Hematopoietic multipotent progenitor cell treated with erythropoietin and hydrocortisone succinate and interleukin-3 and kit ligand, for 8 days (in vitro differentiated cells): ENCODE measurements at places on chromosomes 16 and 17.

DNA sequence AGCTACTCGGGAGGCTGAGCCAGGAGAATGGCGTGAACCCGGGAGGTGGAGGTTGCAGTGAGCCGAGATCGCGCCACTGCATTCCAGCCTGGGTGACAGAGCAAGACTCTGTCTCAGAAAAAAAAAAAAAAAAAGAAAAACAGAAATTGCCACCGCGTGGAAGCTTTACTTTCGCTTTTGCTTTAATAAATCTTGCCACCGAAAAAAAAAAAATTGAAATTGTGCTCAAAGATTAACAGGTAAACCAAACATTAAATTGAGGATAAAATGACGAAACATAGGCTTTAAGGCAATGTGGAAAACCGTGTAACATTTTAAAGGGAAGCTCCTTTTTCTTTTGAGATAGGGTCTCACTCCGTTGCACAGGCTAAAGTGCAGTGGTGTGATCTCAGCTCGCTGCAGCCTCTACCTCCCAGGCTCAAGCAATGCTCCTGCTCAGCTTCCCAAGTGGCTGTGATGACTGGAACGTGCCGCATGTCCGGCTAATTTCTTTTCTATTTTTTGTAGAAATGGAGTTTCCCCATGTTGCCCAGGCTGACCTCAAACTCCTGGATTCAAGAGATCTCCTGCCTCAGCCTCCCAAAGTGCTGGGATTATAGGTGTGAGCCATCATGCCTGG lies 40.1 kb downstream of the ZNF276 start:
- no peak for DNase-seq

DNA sequence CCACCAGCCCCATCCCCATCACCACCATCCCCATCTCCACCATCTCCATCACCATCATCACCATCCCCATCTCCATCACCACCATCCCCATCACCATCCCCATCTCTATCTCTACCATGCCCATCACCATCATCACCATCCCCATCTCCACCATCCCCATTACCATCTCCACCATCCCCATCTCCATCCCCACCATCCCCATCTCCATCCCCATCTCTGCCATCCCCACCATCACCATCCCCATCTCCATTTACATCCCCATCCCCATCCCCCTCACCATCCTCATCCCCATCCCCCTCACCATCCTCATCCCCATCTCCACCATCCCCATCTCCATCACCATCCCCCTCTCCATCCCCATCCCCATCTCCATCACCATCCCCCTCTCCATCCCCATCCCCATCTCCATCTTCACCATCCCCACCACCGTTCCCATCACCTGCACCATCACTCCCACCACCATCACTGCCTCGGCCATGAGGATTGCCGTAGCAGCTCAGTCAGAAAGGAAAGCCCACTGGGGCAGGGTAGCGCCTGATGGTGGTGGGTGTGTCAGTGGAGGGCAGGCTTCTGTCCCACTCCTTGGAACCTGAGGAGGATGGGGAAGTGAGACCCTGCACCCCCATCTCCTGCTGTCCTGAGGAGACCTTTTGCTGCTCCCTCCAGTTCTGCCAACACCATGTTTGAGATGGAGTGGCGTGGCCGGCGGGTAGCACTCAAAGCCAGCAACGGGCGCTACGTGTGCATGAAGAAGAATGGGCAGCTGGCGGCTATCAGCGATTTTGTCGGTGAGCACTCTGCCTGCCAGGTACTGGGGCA lies 7.5 kb downstream of the FSCN2 start:
- DNase-seq, result no peak

GRCh38 chr17:56057869-56058268 lies 95.4 kb upstream of the ANKFN1 start:
- no peak for DNase-seq

- DNase-seq, result no peak
Observed at GRCh38 chr17:28598389-28598788, 436 bp downstream of the SPAG5 start.

DNA sequence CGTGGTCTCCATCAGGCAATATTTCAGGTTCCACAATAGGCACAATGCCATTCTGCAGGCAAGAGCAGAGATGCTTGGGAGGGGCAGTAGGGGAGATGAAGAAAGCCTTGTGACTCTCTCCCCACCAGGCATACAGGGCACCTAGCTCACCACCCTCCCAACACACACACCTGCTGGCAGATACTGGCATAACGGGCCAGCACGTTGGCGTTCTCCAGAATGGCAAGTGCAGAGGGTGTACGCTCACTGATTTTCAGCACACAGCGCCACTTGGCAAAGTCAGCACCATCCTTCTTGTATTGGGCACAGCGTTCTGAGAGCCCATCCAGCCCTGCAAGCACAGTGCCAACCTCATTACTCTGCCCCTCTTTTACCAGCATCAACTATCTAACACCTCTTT lies 2.2 kb downstream of the ALDOC start:
- DNase-seq, result peak; percentile 9

DNA sequence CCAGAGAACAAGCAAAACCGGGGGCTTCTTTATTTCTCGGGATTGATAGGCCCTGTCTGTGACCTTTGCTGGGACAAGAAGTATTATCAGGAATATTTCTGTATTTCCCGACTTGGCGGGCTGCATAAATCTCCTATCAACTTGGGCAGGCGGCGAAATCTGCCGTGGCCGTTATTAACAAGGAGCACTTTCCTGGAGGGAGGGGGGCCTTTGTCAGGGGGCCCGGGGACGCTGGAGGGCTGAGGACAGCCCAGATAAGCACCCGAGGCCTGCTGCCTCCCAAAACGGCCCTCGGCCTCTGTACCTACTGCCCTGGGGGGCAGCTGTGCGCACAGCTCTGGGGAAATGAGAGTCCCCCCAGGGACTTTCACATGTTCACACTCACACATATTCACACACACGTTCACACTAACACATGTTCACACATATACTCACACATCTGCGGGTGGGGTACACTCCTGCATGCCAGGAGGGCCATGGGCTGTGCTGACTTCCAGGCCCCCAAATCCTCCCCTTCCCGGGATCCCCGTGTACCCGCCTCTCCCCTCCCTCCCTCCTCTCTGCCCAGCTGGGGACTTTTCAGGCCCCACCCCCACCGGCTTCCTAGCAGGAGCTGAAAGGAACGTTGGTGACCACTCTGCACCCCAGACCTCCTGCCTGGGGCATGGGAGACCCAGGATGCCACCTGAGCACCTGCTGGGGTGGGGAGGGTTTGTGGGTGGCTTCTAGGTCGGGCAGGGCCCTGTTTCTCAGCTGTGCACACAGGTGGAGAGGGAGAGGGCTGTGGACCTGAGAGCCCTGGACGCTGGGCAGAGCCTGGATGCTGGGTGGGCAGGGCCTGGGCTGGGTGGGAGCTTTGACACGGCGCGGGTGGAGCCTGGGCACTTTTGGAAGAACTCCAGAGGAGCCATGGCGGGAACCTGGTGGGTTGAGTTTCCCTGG lies 24.3 kb upstream of the GSE1 start:
- DNase-seq, result peak; percentile 81

DNA sequence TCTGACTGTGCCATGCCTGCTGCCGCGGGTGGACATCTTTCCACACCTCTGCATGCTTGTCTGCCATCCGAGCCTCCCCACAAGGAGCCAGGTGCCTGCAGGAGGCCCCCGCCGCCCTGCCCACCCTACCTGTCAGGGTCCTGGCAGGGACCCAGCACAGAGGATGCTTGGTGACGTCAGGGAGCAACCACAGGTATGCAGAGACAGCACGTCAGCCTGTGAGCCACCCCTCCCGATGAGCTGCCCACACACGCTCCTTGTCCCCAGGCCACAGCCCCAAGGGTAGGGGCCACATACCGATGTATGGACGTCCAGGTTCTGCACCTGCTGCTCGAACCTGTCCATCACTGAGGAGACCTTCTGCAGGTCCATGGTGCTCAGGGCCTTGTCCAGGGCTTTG lies 10.6 kb downstream of the CHMP1A start:
- no peak for DNase-seq

GRCh38 chr17:17295141-17295540 lies 8.0 kb upstream of the NT5M start:
- DNase-seq, result no peak

GRCh38 chr16:64211331-64211730 lies 910.5 kb downstream of the CDH11 start:
- no peak for DNase-seq

DNA sequence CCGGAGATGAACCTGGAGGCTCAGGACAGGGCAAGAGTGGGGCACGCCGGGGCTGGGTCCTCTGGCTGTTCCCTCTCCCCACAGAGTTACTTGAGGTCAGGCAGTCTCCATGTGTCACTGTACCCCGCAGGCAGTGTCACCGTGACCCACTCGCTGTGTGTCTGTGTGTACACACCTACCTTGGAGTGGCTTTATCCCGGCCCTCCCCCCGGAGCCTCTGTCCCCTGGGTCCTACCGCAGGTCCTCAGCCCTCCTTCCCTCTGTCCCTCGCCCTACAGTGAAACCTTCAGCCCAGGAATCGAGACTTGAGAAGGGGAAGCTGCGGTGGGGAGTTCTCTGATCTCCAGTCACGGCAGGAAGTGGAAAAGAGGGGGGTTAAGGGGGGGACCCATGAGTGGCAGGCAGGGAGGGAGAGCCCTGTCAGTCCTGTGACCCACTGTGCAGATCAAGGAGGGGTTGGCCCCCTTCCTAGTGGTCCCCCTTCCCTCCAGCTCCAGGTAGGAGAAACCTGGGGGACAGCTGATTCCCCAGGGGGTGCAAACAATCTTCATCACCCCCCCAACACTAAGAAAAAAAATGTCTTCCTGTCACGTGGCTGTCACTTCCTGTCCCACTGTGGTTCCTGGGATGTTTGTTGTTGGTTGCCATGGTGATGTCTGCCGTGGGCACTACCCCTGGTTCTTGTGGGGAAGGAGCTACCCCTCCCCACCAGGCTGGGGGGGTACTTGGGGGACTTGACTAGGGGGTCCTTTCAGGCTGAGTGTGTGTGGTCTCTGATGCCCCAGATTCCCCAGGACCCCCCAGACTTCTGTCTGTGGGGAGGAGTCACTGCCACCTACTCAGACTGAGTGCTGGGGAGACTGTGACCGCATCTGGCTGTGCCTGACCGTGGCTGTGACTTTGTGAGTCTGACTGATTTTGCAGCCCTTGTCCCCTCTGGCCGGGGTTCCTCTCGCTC lies 13.7 kb downstream of the RARA start:
- DNase-seq, result peak; percentile 88

DNA sequence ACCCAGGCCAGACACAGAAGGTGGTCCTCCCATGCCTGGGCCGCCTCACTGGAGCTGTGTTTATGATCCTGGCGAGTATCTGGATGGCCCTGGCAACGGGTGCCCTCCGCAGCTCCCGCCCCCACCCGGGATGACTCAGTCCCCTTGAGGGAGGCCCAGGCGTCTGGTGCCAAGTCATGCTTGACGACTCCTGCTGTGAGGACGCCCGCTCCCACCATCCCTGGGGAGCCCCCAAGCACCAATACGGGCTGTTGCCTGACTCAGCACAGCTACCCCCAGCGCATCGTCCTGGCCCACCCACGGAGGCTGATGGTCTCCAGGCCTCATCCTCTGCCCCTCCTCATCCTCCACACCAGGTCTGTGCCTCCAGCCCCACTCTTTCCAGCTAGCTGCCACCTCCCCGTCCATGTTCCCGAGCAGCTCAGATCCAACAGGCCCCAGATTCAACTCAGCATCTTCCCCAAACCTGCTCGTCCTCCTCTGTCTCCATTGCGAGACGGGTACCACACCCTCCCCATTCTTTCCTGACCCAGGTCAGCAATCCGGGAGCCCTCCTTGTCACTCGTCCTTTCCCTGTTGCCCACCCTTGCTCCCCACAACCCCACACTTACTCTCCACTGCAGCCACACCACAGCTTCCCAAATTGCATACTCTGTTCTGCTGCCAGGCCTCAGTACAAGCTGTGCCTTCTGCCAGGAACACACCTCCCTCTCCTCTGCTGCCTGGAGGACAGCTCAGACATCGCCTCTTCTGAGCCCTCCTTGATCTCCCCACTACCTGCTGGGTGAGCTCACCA lies 2.6 kb downstream of the CAMKK1 start:
- peak; percentile 32 for DNase-seq

- no peak for DNase-seq
Observed at GRCh38 chr16:29683543-29684090, 4.6 kb downstream of the QPRT start.

GRCh38 chr17:76474238-76474637 lies 6.8 kb downstream of the AANAT start:
- DNase-seq, result no peak

DNA sequence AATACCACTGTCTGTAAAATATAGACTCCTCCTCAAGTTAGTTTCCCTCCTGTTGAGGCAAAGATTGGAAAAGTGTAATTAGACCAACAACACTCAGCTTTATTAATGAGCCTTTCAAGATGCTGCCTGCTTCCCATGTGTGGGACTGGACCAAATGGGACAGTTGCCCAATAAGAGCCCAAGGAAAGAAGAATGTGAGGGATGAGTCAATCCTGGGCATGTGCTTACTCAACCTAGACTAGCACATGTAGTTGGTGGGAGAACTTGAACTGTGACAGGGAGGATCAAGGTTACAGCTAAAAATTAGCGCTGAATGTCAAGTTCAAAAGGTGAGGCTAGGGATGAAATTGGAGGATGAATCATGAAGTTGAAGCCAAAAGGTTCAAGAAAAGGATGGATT lies 435.5 kb downstream of the CA10 start:
- DNase-seq, result no peak

DNA sequence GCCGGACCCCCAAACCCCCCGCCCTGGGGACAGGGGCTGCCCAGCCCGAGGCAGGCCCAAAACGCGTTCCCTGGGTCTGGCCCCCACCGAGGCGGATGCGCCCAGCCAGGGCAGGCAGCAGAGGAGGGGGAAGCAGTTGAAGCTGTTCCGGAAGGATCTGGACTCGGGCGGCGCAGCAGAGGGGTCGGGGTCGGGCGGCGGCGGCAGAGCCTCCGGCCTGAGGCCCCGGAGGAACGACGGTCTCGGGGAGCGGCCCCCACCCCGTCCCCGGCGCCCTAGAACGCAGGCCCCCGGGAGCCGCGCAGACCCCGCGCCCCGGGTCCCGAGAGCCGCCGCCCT lies 22.9 kb upstream of the ZFPM1 start:
- no peak for DNase-seq

- DNase-seq, result no peak
Observed at GRCh38 chr17:75592348-75593020, 4.9 kb downstream of the MYO15B start.

DNA sequence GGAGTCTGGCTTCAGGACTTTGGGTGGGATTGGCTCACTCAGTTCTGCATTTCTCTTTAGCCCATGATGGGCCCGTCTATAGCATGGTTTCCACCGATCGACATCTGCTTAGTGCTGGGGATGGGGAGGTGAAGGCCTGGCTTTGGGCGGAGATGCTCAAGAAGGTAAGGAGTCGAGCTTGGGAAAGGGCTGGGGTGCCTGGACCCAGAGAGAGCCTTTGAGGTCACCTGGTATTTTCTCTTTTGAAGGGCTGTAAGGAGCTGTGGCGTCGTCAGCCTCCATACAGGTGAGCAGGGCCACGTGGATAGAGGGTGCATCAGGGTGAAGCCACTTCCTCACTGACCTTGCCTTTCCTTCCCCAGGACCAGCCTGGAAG lies 2.2 kb downstream of the THOC6 start:
- no peak for DNase-seq
